Natural killer cell treated with Interleukin-12 subunit alpha and Interleukin-12 subunit beta and Interleukin-15 and Interleukin-18, amount 100 ng/mL, for 72 hours (primary cell): ENCODE measurements at places on chromosomes 7 and 10.

- DNase-seq, result no peak
Observed at GRCh38 chr10:74255214-74255613, 104.2 kb downstream of the ADK start.

DNA sequence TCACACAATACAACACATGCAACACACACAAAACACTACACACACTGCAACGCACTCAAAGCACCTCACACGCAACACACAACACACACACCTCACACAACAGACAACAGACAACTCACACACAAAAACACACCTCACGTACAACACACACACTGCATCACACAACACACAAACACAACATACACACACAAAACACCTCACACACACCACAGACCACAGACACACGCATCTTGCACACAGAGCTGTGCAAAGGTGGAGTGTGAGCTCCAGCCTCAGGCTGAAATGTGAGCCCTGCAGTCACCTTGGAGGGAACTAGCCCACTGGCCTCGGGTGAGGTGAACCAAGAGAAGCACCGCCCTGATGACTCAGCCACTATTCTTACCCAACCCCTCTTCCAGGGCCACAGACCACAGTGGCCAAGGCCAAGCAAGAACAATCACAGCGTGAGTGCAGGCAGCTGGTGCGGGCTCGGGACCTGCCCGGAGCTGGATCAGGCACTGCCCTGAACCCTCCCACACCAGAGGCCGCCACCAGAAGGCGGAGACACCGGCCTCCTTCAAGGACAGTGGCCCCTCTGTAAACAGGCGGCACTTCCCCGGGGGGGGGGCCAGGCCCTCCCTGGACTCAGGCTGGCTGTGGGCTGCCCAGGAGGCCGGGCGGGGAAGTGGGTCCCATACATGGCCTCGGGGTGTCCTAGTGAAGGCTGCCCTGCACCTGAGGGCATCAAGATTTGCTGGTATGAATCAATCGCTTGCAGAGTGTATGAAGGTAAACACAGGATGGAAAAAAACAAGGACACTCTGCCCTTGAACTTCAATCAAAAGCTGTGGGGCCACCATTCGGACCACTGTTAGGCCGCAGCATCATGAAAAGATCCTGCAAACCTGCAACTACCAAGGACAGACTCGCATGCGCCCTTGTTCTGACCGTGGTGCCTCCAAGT lies 106.7 kb downstream of the TNS3 start:
- DNase-seq, result peak; percentile 68

GRCh38 chr10:119503821-119504220 lies 38.7 kb downstream of the RGS10 start:
- no peak for DNase-seq

- no peak for DNase-seq
Observed at GRCh38 chr10:126458466-126458865, 70.2 kb upstream of the ADAM12 start.

DNA sequence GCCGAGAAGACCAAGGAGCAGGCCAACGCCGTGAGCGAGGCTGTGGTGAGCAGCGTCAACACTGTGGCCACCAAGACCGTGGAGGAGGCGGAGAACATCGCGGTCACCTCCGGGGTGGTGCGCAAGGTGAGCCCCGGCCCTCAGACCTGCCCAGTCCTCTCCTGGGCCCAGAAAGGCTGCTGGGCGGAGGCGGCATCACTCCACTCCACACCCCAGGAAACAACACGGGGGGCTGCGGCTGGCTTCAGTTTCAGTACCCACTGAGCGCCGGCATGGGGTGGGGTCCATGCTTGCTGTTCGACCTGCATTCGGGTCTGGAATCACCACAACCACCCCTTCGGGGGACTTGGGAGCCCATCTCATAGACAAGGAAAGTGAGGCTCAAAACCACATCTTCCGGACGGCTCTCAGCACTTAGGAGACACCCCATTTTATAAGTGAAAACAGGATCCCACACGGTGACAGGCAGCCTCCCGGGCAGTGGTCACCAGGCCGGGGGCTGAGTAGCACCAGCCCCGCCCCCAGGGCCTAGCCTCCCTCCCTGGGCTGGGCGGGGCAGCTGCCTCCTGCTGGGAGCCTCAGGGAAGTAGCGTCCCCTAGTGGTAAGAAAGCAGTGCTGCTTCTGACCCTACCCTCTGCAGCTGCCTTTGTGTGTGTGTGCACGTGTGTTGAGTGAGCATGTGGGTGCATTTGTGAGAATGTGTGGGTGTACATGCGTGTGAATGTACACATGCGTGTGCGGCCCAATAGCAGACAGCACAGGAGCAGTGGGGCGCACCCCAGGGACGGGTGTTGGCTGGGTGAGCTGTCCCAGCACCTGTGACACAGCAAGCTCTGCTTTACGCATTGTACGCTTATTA lies 1.8 kb downstream of the SNCG start:
- DNase-seq, result peak; percentile 57

DNA sequence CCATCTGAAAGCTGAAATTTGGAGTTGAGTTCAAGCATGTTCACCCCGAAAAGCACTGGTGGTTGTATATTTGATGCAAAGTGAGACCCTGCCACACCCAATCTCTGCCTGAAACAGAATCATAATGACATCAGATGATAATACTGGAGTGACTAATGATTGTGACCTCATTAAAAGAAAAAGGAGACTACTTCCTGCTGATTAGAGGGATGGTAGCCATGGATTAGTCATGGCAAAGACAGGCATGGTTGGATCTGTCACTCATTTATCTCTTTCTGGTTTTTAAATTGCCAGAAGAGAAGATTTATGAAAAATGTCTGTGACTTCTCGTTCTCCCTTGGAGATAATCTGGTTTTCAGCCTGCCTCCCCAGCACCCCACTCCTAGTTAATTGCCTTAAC lies 101.2 kb downstream of the BAMBI start:
- no peak for DNase-seq
